Stimulated activated CD4-positive, alpha-beta T cell treated with anti-CD3 and anti-CD28 coated beads, Interleukin-12 subunit alpha, Interleukin-12 subunit beta, amount 100 ng/mL, for 24 hours (primary cell): ENCODE measurements at places on chromosomes 5 and 9.

- no peak for DNase-seq
Observed at GRCh38 chr9:100111235-100111634, 12.2 kb downstream of the INVS start.

- no peak for DNase-seq
Observed at GRCh38 chr5:172035049-172035448, 28.6 kb upstream of the FBXW11 start.

DNA sequence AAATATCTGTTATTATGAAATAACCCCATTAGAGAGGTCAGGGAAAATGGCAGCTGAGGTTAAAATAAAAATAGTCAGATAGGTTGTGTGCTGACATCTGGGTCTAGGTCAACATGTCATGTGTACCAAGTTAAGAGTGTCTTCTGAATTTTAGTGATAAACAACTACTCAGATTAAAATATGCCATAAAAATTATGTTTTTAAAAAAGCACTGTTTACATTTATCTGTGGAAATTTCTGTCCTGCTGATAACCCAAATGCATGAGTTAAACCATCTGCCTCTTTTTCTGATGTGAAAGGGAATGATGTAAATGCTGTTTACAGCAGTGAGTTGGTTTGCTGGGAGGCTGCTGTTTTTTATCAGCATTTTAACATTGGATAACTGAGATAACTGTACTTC, 361.2 kb upstream of the TARS1 start:
- no peak for DNase-seq

DNA sequence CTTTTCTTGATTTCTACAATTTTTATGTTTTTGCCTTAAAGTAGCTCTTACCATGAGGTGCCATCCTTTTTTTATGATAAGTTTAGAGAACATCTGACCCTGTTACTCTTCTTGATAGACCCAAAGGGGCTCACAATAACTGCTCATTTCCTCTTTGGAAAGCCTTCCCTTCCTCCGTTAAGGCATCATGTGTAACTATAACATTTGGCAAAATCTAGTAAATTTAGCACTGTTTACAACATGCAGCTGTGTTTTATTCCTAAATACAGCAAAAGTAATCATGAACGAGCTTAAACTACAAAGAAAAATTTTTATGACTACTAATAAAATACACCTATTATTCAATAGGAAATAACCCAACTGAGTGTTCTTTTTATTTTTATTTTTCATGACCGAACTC, 705.1 kb downstream of the MAT2B start:
- no peak for DNase-seq

- no peak for DNase-seq
Observed at GRCh38 chr5:158698768-158699284, 400.9 kb downstream of the EBF1 start.

DNA sequence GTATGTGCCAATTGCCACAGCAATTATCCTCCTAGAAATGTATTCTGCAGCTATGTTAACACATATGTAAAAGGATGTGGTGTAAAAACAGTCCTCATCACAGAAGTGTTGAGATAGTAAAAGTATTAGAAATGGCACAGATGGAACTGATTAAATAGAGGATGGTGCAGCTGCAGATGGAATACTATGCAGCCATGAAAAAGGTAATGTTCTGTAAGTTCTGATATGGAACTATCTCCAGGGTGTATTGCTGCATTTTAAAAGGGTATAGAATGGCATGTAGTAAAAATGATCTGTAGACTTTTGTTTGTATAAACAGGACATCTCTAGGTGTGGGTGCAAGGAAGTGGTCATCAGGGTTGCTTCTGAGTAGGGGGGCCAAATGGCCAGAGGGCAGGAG, 63.0 kb upstream of the PHYKPL start:
- DNase-seq, result no peak

DNA sequence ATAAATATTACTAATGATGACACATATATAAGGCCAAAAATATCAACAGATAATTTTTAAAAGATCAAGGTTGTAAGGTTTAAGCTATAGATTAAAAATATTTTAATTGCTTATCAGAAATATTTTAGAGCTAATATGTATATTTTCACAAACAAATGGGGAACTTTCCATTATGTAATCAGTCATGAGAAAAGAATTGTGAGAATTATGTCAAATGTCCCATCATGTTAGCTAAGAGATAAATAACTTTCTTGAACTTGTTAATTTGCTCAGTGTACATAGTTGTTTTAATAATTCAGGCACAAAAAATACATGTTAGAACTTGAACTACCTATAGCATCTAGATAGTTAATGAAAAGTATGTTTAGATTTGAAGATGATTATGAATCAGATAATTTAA, 67.7 kb downstream of the SYK start:
- DNase-seq, result no peak

- no peak for DNase-seq
Observed at GRCh38 chr5:100464418-100464817, 70.8 kb upstream of the FAM174A start.

- no peak for DNase-seq
Observed at GRCh38 chr5:175700991-175701390, 43.1 kb downstream of the HRH2 start.

DNA sequence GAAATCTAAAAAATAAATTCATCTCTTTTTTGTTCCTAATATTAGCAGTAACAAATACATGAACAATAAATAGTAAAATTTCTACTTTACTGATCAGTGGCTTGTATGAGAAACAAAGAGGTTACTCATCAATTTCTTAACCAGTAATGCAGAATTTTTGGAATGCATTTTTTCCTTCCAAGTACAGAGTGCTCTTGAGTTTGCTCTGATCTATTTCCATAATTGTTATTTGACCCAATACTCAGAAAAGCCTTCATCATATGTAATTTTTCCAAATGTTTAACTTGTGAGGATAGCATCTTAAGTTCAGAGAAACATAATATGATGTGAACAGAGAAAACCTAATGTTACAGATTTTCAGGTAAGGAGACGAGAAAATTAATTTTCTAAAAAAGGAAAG, 47.3 kb downstream of the FBN2 start:
- DNase-seq, result no peak

DNA sequence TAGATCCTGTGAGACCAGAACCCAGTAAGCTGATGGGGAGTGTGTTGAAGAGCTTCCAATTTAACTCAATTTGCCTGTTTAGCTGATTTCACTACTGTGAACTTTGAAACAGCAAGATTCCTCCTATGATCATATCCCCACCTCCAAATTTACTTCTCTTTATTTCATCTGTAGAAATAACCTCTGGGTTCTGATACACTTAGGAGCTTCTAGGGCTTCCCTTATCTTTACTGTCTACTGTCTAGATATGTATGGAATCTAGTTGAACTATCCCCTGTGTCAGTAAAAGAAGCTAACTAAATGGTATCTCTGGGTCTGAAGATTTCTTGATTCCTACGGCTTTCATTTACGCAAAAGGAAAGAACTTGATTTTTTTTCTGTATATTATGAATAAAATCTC, 116.8 kb downstream of the GCNT1 start:
- no peak for DNase-seq

- no peak for DNase-seq
Observed at GRCh38 chr5:54775645-54776044, 209.7 kb downstream of the ESM1 start.

DNA sequence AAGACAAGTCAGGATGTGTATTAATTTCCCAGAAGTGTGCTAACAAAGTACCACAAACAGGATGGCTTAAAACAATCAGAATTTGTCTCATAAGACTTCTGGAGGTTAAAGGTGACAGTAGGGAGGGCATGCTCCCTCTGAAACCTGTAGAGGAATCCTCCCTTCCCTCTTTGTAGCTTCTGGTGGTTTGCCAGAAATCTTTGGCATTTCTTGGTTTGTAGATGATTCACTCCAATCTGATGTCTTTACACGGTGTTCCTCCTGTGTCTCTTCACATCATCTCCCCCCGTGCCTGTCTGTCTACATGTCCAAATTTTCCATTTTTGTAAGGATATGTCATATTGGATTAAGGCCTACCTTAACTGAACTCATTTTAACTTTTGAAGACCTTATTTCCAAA, 471.5 kb downstream of the ZNF608 start:
- DNase-seq, result no peak

- DNase-seq, result no peak
Observed at GRCh38 chr5:143229896-143230675, 173.4 kb downstream of the NR3C1 start.

GRCh38 chr5:73764996-73765395, 139.0 kb downstream of the ARHGEF28 start:
- DNase-seq, result no peak

DNA sequence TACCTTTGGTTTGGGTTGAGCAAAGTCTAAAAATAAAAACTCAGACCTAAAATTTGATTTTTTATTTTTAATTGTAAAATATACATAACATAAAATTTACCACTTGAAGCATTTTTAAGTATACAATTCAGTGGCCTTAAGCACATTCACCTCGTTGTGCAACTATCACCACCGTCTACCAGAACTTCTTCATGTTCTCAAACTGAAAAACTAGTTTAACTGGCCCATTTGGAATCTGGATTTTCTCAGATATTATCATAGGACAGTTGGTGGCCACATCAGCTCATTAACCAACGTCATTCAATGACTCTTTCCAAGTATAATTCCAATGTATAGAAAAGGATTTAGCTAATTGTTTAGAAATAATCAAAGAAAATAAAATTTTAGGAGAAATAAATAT, 319.3 kb downstream of the TLE1 start:
- DNase-seq, result no peak

DNA sequence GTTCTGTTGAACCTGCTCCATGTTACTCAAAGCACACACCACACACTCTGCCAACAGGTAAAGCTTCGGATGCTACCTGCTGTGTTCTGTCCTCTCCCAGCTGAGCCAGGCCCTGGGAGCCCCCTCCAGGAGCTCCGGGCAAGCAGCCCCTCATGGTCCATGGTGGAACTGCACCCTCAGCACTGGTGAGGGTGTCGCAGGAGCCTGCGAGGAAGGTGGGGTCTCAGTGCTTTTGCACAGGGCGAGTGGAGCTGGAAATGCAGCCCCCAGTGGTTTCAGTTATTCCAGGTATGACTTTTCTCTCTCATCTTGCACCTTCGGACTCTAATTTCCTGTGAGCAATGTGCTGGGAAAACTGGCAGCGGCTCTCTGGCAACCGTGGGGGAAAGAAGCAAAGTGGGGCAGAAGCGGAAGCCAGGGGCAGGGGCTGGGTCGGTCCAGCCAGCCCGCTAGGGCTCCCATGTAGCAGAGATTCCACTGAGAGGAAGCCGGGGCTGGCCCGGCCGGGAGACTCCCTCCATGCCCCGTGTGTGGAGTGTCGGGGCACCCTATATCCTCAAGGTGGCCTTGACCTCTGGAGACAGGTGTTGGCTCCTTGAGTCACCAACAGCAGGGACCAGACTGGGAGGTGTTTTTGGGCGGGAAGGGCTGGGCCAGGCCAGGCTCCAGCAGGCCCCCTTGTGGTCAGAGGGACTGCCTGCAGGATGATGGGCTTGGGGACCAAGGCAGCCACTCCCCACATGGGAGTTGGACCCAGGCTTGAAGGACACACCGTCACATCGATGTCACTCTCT, 75.6 kb upstream of the PRSS3 start:
- DNase-seq, result peak; percentile 33

DNA sequence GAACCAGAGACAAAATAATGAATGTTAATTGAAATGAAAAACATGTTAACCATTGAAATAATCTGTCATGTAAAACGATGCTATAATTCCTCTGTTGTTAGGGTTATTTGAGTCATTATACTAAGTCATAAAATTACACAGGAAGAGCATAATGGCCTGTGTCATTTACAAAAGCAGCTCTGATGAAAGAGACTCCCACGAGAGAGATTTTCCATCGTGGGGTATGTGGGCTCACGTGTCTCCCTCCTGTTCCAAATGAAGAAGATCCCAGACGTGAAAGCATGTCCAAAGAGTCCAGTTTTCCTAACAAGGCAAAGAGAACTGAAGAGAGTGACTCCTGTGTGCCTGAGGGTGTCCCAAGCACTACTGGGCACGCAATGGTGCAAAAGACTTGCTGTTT, 379.8 kb downstream of the SPOCK1 start:
- no peak for DNase-seq

DNA sequence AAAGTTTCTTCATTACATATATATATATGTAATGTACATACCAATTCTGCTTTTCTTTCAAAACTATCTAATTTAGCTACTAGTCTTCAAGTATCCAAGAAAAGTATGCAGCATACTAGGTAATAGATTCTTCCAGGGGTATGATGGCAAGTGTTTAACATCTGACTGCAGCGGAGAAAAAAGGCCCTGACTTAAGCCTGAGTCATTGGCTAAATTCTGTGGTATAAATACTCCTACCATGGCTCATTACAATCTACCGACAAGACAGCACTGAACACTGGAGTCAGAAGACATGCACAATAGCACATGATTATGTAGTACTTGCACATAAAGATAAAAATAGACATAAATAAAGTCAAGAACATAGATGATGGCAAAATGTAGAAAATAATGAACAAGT, 439.9 kb downstream of the BRINP1 start:
- DNase-seq, result no peak

DNA sequence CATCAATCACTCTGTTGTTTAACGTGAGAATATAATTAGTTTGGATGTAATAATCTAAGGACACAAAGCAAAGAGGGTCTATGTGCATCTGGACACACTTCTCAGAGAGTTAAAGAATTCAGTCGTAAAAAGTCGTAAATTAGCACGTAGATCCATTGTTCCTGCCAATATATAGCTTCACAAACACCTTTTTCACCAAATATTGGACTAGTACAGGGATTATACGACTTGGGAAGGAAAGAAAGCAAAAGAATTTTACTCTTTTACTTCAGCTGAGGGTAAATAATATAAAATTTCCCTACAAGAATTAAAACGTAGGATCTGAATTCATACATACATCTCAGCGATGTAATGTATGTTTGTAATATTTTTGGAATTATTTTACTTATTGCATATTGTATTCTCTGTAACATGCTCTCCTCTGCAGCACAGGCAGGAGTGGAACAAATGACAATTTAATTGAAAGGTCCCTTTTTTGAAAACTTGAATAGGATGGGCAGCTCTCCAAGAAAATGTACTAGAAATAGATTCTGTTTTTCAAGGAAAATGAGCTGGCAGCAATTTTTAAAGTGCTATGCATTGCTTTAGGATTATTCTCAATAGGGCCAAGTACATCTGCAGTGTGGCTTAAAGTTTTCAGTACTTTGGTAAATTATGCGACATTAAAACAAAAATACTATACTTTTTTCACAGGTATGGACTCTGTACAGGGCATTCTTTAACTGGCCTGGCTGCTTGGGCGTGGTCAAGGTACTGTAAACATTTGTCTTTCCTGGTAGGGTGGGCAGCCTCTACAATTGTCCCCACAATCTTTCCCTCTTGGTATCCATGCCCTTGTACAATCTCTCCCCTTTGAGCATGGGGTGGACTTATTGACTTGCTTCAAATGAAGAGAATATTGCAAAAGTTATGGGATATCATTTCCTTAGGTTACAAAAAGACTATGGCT, 39.7 kb upstream of the HSD17B4 start:
- DNase-seq, result no peak

GRCh38 chr5:178553517-178553916, 36.7 kb downstream of the COL23A1 start:
- DNase-seq, result no peak

GRCh38 chr5:73160239-73160671, 12.7 kb upstream of the TMEM174 start:
- DNase-seq, result peak; percentile 72

- DNase-seq, result no peak
Observed at GRCh38 chr5:14062178-14062577, 81.0 kb upstream of the TRIO start.

- no peak for DNase-seq
Observed at GRCh38 chr9:113343732-113344231, 3.7 kb upstream of the WDR31 start.

- no peak for DNase-seq
Observed at GRCh38 chr5:2353211-2353610, 398.3 kb downstream of the IRX2 start.

- no peak for DNase-seq
Observed at GRCh38 chr5:73624888-73625287, 1.1 kb upstream of the ARHGEF28 start.

- DNase-seq, result no peak
Observed at GRCh38 chr5:152532714-152533113, 127.6 kb upstream of the NMUR2 start.
